ENCODE measurements at places on chromosomes 11 and 22.

GRCh38 chr11:44811841-44812448 is 85.2 kb downstream of the TSPAN18 start:
- DNase-seq, result no peak

GRCh38 chr11:33987975-33988580 is 63.5 kb upstream of the CAPRIN1 start:
- DNase-seq, result peak; percentile 65

GRCh38 chr22:30541961-30542810 is 4.4 kb downstream of the SEC14L6 start:
- DNase-seq, result no peak

DNA sequence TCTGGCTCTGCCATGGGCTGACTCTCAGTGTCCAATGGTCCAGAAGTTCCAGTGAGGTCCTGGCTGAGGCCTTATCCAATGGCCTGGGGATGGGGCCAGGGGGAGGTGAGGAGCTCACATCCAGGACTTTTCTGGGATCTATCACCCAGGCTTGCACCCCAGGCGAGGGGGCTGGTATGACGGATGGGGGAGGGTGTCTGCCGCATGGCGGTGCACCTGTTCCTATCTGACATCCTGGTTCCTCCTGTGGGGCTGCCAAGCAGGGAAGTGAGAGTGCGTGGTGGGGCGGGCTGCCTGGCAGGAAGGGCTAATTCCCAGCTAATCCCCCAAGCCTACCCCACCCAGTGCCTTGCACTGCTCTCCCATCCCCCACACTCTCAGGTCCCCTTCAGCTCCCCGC is 102.1 kb downstream of the NECTIN1 start:
- no peak for DNase-seq

DNA sequence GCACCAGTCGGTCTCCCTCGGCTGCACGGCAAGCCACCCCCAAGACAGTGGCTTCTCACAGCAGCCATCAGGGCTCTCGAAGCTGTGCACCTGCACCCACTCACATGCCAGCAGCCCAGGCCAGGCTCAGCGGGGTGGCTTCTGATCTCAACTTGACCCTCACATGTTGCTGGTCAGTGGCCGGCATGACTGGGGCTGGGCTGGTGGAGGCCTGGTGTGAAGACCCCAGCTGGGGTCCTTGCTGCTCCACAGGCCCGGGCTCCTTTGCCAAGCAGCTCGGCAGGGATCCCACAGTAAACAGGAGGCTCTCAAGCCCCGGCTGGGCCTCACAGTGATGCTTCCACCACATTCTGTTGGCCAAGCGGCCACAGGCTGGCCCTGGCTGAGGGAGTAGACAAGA is 128.2 kb downstream of the BRD1 start:
- no peak for DNase-seq

GRCh38 chr11:105208019-105208418 is 68.5 kb upstream of the CARD18 start:
- DNase-seq, result no peak

DNA sequence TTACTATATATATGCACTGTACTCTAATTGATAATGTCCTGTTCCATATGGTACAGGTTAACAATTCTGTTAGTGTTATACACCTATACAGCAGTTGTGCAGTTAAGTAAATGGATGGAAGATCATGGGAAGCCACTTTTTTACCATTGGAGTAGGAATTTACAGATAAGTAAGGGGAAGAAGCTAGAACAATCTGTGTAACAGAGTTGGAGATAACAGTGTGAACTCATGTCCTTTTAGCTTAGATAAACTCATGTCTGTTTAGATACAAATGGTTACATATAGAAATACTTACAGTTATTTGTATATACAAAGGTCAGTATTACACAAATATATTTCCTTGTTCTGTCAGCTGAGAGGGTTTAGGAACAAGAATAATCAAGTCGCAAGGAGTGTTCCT is 6.8 kb upstream of the DEUP1 start:
- no peak for DNase-seq

DNA sequence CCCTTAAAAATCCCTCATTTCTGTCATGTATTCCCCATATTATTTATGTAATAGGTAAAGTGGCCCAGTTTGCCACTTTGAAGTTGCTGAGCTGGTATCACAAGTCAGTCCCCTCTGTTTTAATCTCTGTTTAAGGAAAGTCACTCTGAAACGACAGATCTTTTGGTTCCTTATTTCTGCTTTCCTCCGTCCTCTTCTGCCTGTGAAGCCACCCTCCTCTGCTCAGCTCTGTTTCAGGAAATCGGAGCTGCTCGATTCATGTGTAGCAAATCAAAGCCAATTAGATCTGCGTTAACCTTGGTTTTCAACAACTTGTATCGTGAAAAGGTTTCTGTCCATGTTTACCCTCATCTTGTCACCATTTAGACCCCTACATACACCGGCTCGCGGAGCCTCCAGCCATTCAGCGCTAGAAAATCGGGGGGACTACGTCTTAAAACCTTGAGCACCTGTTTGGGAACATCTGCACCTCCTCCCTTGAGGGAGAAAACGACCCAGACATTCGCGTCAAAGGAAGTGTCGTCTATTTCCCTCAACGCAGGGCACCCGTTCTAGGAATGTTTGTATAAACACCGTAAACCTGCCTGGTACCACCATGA is 576 bp upstream of the SC5D start:
- DNase-seq, result no peak

- DNase-seq, result no peak
Observed at GRCh38 chr22:38871360-38872171, 450 bp downstream of the CBX6 start.

DNA sequence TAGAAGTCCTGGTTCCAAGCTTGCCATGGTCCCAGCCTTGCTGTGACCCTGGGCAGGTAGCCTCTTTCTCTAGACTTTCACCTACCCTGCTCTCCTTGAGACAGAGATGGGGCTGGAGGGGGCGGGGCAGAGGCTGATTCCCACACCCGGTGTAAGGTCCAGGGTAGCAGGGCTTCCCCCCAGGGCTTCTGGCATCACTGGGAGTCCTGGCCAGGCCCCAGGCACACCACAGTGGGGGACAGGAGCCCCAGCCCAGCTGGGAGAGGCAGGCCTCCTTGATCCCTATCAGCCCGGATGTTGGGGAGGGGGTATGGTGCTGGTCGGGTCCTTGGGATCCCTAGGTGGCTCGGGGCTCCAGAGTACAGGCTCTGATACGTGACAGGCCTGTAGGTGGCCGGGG is 1.7 kb upstream of the NUDT8 start:
- no peak for DNase-seq

- DNase-seq, result no peak
Observed at GRCh38 chr11:69843529-69843921, 24.3 kb upstream of the FGF3 start.

GRCh38 chr22:18060646-18061620 is 16.9 kb upstream of the PEX26 start:
- DNase-seq, result no peak

- no peak for DNase-seq
Observed at GRCh38 chr11:121337078-121337477, 44.5 kb downstream of the SC5D start.

GRCh38 chr11:2991452-2992233 is 486 bp downstream of the NAP1L4 start:
- DNase-seq, result no peak
